ENCODE measurements at places on chromosomes 2 and 18.
A peak's percentile ranks its signal among the peaks of the same experiment; 100 is the strongest.

DNA sequence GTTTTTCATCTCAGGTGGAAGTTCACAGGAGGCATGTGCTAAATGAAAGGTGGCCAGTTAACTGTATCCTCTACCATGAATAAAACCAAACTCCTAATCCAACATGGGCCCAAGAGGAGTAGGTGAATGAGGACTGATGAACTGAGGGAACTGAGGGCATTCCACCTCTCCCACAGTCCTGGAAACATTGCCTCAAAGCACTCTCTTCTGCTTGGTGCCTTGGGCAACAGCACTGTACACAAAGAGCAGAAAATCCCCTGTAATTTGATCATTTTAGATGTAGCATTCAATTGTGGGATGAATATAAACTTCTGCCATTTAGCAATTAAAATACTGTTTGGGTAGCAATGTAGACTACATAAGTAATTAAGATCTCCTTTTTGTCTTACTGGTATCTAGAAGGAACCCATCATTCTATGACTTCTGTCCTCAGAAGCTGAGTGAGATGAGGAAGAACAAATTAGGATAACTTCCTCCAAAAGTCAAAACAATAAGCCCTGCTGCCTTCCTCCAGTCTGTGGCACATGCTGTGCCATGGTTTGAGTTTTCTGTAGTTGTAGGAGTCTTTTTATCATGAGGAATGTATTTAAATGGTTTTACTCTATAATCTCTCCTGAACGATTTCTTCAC is 86.7 kb upstream of the ZEB2 start:
- DNase-seq = peak; percentile 28

DNA sequence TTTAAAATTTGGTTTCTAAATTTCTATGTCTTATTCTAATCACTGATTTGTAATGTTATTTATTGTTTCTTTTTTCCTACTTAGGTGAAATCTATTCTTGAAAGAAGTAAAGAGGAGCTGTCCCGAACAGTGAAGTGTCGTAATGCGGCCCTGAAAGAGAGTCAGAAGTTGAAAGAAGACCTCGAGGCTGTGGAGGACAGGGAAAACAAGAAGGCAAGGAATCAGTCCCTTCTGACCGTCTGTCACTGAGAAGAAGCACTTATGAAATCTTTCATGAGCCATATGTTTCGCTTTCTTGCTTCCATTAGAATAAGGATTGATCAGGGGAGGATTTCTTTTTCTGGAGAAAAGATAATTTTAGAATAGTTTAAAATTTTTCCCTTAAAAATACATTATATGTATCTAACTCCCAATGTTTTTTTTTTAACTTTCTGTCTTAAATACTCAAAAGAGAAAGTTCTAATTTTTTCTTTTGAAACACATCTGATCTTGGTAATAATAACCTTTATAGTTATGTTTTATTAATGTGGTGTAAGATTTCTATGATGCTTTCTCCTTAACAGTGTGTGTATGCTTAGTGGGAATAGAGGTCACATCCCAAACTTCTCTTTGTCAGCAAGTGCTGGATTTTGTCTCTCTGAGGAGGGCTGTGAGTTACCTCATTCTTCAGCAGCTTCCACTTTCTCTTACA is 79.0 kb downstream of the CCDC150 start:
- no peak for DNase-seq

DNA sequence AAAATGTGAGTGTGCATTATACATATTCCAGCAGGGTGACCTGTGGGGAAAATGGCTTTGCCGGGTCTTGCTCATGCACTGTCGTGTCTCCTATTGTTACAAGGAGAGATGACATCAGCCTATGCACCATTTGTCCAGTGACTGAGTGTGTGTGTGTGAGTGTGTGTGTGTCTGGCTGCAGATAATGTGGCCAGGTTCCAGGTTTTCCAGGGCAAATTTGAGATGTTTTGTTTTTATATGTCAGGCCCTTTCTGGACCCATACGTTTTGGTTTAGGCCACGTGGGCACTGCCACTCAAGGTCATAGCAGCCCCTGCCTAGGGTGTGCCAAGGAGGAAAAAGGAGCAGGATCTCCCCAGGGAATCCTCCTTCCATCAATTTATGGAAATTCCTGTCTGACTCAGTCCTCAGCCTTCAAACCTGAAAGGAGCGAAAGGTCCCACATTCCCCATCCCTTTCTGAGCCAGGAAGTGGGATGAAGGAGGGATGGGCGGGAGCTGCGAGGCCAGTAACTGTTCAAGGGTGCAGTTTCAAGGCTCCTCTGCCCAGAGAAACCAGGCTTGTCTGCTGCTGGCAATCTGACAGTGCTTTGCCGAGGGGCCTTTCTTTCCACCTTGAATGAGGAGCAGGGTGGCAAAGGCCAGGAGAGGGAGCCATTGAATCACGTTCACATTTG is 93.0 kb upstream of the SMAD2 start:
- DNase-seq = peak; percentile 76

GRCh38 chr18:51164342-51164741 is 33.1 kb downstream of the MEX3C start:
- no peak for DNase-seq

DNA sequence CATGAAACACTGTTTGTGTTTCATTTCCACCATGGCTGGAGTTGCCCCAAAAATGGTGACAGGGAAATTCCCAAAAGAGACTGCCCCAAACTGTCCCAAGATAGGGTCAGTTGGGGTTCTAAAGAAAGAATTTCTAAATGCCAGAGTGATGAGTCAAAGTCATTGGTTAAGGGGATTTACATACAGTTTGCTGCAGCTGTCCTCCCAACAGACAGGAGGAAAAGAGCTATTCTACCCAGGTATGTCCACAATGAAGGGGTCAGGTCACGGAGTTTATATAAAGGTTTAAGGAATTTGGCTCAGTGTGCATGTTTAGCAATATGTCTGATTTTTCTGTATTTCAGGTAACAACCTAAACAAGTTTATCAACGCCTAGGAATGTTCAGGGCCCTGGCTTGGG is 344.1 kb downstream of the TDRD15 start:
- no peak for DNase-seq

GRCh38 chr18:53033128-53033527 is 693.1 kb downstream of the DCC start:
- no peak for DNase-seq

DNA sequence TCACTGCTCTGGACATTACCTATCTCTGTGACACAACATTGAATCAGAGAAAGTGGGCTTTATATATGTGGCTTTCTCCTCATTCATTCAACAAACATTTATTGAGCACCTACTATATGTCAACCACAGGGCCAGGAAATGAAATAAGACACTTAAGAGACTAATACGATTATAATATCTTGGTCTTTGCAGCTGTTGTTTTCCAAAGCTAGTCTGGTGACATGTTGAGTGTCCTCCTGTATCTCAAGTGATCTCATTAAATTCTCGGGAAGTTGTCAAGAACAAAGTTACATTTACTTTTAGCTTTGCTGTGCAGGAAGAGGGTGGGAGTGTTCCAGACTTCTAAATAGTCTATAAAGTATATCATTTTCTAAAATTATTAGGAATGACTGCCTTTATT is 164.6 kb upstream of the SP5 start:
- no peak for DNase-seq

- no peak for DNase-seq
These were observed 274.7 kb upstream of the SIX2 start for GRCh38 chr2:45283764-45284620.

DNA sequence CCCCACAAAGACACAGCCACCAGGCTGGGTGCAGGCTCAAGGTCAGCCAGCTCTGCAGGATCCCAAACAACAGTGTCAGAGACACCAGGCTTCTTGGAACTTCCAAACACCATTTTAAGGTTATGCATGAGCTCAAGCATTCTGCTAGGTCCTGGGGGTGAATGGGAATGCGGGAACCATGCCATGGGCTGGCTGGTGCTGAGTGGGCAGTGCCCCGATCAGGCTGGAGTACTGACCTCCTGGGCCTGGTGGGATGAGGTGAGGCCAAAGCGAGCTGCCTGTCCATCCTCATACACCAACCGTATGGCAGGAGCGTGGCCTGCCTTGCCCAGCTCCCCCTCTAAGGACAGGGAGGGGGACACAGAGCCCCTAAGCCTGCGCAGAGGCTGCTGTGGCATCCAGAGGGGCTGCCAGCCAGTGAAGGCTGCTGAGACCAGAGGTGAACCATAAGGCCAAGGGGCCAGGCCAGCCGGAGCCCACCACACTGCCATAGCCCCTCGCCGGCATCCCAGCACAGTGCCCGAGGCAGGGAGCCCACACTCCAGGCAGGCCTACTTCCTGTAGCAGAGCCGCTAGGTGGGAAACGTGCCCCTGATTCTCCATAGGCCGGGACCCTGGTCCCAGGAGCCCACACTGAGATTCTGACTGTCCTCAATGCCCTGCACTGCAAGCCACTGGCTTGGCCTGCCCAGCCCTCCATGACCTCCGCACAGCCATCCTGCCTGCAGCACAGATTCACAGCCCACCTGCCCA is 135.0 kb downstream of the HDAC4 start:
- no peak for DNase-seq

GRCh38 chr2:70233926-70234325 is 14.5 kb downstream of the TIA1 start:
- no peak for DNase-seq

DNA sequence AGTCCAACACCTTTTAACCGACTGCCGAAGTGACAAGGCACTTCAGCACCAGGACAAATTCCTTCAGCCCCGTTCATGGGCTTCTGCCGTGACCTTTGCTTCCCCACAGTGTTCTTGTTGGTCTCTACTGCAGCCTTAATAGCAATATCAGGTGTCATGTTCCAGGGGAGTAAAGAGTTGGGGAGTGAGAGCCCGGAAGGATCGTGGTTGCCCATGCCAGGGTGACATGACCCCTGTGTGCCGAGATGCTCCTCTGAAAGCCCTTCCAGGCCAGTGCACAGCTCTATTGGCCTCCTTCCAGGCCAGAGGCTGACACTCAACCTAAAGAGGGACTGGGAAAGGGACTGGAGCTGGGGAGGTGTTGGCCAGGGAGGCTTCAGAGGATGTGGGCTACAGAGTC is 279.2 kb downstream of the CYRIA start:
- DNase-seq = no peak

GRCh38 chr2:190537765-190538164 is 3.2 kb upstream of the NEMP2 start:
- DNase-seq = no peak

DNA sequence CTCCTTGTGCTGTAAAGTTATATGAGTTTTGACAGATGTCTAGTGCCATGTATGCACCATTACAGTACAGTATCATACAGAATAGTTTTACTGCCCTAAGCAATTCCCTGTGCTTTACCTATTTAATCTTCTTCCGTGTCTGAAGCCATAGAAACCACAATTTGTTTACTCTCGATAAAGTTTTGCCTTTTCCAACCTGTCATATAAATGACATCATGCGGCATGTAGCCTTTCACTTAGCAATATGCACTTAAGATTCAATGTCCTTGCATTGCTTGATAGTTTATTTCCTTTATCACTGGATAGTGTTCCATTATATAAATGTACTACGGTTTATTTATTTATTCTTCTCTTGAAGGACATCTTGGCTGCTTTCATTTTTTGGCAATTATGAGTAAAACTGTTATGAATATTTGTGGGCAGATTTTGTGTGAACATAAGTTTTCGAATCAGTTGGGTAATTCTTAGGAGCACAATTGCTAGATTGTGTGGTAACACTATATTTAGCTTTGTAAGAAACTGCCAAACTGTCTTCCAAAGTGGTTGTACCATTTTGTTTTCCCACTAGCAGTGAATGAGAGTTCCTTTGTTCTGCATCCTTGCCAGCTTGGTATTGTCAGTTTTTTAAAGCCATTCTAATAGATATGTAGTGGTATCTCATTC is 136.8 kb upstream of the MAP3K20 start:
- DNase-seq = no peak

GRCh38 chr2:131590896-131591295 is 63.2 kb downstream of the CCDC74A start:
- no peak for DNase-seq

DNA sequence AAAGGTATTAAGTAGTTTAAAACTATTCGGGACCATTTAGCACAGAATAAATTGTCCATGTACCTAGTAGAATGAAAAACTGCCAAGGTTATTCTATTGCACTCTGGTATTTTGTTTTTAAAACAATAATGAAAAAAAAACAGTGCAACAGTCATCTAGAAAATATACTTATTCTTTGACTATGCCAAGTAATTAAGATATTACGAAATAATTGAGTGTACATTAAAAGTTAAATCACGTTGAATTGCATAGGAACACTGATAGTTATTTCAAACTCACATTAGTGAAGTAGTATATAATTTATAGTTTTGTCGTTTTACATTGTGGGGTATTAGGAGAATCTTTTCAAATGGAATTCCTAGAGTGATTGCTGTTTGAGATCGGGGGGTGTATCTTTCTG is 20.1 kb downstream of the R3HDM1 start:
- DNase-seq = no peak

GRCh38 chr2:126828491-126828890 is 70.2 kb upstream of the TEX51 start:
- no peak for DNase-seq

- DNase-seq = no peak
These were observed 19.7 kb downstream of the ATP6V1C2 start for GRCh38 chr2:10741139-10741538.

DNA sequence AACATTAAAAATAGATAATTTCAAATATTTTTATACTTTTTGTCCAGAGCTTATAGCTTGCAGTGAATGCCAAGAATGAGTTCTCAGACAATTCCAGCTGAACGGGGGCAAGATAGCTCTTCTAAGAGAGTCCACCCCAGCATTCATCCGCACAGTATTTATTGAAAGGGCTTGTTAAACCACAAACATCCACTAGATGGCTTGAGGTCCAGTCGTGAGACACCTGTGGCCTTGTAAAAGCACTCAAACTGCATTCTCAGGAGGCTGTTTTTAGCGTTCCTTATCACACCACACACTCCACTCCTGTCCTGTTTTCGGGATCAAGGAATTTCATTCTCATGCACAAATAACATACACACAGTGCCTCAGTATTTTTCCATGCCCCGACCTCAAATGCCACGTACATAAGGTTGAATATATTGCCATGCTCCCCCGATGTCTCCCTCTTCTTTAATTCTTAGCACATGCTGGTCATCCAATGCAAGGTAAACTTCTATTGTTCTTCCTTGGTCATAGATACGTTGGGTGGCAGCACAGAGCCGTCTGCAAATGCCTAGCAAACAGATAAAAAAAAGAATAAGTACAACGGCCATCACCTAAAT is 47.4 kb downstream of the DNAJC10 start:
- peak; percentile 32 for DNase-seq

DNA sequence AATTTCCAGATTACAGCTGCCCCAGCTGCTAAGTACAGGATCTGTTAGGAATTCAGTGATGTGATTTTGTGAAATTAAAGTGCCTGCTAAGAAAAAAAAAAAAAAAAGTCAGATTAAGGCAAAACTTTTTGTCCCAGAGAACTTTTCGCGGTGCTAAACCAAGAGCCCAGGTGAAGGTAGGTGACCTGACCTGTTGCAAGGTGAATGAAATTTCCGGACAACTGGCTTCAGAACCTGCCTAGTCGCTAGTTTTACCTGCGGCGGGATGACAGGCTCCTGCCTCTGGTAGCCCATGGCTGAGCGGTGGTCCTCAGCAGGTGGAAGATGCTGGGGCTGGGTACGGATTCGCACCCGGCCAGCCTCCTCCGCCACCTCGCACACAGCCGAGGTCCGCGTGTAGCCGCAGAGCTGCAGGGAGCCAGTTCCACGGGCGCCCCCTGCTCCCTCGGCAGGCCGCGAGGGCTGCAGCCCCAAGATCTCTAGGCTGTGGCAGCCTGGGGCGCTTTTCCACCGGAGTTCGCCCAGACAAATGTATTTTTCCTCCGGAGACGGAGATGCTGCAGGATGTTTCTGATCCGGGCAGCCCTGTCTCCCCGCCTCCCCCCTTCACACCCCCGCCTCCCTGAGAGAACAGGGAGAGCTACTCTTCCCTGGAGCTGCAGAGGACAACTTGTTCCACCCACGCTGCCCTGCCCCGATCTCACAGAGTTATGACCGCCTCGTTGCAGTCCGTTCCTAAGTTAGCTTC is at the start of gene SLC38A11:
SLC38A11 (minus strand) TSS at position 572 of the 748 bp plus-strand sequence; CDS start at position 294, 278 bp downstream.
- DNase-seq = no peak

- no peak for DNase-seq
These were observed 93.4 kb downstream of the AKAIN1 start for GRCh38 chr18:5103693-5104092.

Measured in KBM-7 (cell line).